ENCODE measurements at places on chromosomes 1 and 21. TPM values are rescaled to one million over a fixed set of nuclear protein-coding genes. Genes with fewer than 3 reads are reported as not detected.

SAMD13 gene
- 0.44 TPM for total RNA-seq

MKNK1 gene
- total RNA-seq: 48.1 TPM

OR2T29 gene
- not detected for total RNA-seq

NCF2 gene
- total RNA-seq: 2.6 TPM

PWP2 gene
- 13.7 TPM for total RNA-seq

- DNase-seq: no peak
Measured at GRCh38 chr1:106944721-106945120, 111.8 kb upstream of the PRMT6 start.

DNA sequence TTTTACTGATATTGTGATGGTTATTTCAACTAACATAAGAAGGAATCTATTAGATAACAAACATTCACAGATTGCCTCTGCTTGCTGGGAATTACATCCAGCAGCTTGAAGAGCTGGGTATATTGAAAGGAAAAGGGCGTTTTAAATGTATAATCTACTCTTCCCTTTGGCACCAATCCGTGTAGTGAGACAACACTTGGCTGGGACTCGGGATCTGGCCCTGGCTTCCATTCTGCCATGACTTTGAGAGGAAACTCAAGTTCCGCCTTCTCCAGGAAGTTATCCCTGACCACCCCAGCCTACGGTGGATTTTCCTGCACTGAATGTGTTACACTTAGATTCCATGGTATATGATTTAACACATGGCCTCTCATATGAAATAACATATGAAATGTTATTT is 86.9 kb upstream of the UBE2U start:
- DNase-seq: no peak

- DNase-seq: no peak
Measured at GRCh38 chr1:1348420-1349255, 580 bp downstream of the DVL1 start.
